Keratinocyte (primary cell): ENCODE measurements at places on chromosomes 11 and 22. TPM values are rescaled to one million over a fixed set of nuclear protein-coding genes. Genes with fewer than 3 reads are reported as not detected.

MCHR1 gene
- polyA plus RNA-seq: 0.12 to 0.24 TPM in 2 of 3 replicates, not detected in the other

DNA sequence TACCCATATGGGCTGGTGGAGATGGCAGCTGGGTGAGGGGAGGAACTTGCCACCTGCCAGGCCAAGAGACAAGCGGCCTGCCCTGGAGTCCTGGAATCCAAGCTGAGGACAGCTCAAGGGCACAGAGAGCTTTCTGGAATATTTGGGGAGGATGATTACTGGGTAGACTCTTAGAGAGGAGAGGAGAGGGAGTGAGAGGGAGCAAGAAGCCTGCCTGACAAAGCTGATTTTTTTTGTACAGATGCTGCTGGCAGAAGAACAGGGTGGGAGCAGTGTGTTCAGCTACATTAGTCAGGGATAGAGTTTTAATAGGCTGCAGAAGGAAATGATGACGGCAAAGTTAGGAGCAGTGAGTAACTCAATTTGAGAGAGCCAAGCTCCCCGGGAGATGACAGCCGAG is 299.3 kb downstream of the NXPE2 start:
- no peak overlapping the region for H3K27ac ChIP-seq
- H3K36me3 ChIP-seq: no peaks in the 10 kb centered on the region
- H3K27me3 ChIP-seq: no peaks in the 10 kb centered on the region
- no peaks in the 10 kb centered on the region for H3K4me1 ChIP-seq
- no peak overlapping the region for H3K4me3 ChIP-seq

- peaks cover 12% of the 10 kb centered on the region for H3K4me1 ChIP-seq
- no peak for DNase-seq
- no peaks in the 10 kb centered on the region for H3K36me3 ChIP-seq
- H3K27me3 ChIP-seq: peaks cover 8% of the 10 kb centered on the region
Measured at GRCh38 chr22:38468443-38469305, 778 bp downstream of the KDELR3 start.

DNA sequence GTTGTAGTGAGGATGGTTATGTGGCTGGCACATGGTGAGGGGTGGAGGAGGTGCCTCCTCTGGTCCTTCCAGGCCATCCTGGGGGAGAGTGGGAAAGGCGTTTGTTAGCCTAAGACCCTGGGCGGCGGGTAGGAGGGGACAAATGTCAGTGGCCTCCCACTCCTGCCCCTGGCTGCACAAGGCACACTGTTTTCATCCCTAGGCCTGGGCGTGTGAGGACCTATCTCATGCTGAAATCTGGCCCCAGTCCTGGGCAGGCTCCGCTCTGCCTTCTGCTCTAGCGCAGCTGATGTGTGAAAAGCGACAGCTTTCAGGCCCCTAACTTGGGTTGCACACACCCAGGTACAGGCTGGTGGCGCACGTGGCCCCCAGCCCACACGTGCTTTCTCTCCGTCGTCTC is 32.1 kb downstream of the DAGLA start:
- no peak for DNase-seq
- peaks cover 56% of the 10 kb centered on the region for H3K27me3 ChIP-seq
- H3K36me3 ChIP-seq: no peaks in the 10 kb centered on the region

CTTN gene
- 184 to 221 TPM (median 195 TPM) in 3 replicates for polyA plus RNA-seq

DNA sequence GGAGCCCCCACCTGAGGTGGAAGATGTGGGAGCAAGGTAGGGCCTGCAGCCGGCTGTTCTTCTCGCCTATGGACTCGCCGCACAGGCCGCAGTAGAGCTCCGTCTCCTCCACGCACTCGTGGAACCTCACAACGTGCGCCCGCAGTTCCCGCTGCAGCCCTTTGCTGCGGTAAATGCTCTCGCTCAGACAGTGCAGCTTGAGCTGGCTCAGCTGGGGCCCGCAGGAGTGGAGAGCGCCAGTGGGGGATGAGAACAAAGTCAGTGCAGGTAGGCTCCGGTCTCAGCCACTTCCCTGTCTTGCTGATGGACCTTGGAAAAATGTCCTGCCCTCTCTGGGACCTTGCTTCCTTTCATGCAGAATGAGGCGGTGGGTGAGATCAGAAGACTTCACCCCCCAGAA is 10.2 kb downstream of the RAPSN start:
- H3K27me3 ChIP-seq: no peaks in the 10 kb centered on the region
- no peak overlapping the region for H3K27ac ChIP-seq
- no peak overlapping the region for H3K4me3 ChIP-seq
- H3K4me1 ChIP-seq: no peaks in the 10 kb centered on the region
- DNase-seq: no peak

- no peak for DNase-seq
- no peaks in the 10 kb centered on the region for H3K36me3 ChIP-seq
- peaks cover 62% of the 10 kb centered on the region for H3K27me3 ChIP-seq
- no peak overlapping the region for H3K27ac ChIP-seq
Measured at GRCh38 chr11:27720277-27720830, 20.1 kb upstream of the BDNF start.

- no peaks in the 10 kb centered on the region for H3K27me3 ChIP-seq
- peaks cover 4% of the 10 kb centered on the region for H3K36me3 ChIP-seq
- no peak overlapping the region for H3K27ac ChIP-seq
- no peak for DNase-seq
- no peak overlapping the region for H3K4me3 ChIP-seq
Measured at GRCh38 chr22:21832291-21833290, 34.9 kb downstream of the MAPK1 start.

- no peaks in the 10 kb centered on the region for H3K36me3 ChIP-seq
- H3K4me3 ChIP-seq: no peak overlapping the region
- peaks cover 29% of the 10 kb centered on the region for H3K4me1 ChIP-seq
- H3K27me3 ChIP-seq: no peaks in the 10 kb centered on the region
Measured at GRCh38 chr11:132050577-132051165, 680.3 kb downstream of the NTM start.

CEP164 gene
- 14.9 to 16.6 TPM (median 15.1 TPM) in 3 replicates for polyA plus RNA-seq

- peak; percentile 4 for DNase-seq
- peaks cover 4% of the 10 kb centered on the region for H3K27me3 ChIP-seq
- no peaks in the 10 kb centered on the region for H3K36me3 ChIP-seq
- H3K27ac ChIP-seq: no peak overlapping the region
- H3K4me1 ChIP-seq: no peaks in the 10 kb centered on the region
Measured at GRCh38 chr11:82701847-82702520, 31.7 kb downstream of the FAM181B start.

CD3D gene
- polyA plus RNA-seq: not detected in 3 replicates

OR52H1 gene
- polyA plus RNA-seq: 0.15 TPM in 1 of 3 replicates, not detected in the others

DNA sequence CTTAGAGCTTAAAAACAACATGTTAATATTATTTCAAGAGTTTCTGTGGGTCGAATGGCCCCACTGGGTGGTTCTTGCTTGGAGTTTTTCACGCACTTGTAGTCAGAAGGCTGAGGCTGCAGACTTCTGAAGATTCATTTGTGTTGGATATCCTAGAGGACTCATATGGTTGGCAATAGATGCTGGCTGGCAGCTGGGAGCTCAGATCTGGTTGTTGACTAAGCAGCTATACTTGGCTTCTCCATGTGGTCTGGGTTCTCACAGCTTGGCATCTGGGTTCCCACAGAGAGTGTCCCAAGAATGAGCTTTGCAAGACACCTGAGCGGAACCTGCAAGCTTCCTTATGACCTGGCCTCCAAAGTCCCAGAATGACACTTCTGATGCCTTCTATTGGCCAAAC is 163.9 kb upstream of the ZC3H12C start:
- no peak overlapping the region for H3K27ac ChIP-seq
- H3K4me3 ChIP-seq: no peak overlapping the region
- H3K27me3 ChIP-seq: no peaks in the 10 kb centered on the region
- H3K4me1 ChIP-seq: no peaks in the 10 kb centered on the region
- H3K36me3 ChIP-seq: no peaks in the 10 kb centered on the region

DNA sequence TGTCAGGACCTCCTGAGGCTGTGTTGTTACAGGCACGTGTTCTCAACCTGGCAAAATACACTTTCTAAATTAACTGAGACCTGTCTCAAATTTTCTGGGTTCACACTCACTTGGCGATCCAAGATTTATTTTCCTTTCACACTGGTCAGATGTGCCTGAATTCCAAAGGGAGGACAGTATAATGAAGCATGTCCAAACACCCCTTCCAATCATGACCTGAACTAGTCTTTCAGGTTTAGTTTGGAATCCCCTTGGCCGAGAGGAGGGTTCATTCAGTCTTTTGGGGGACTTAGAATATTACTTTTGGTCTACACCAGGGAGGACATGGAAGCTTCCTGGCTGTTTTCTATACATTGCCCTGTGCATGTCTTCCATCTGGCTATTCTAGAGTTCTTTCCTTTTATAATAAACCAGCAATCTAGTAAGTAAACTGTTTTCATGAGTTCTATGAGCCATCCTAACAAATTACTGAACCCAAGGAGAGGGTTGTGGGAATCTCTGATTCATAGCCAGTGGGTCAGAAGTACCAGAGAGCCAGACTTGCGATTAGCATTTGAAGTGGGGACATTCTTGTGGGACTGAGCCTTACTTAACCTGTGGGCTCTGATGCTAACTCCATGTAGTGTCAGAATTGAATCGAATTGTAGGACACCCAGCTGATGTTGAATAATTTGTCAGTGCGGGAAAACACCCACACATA is 14.8 kb upstream of the TMEM216 start:
- no peak overlapping the region for H3K4me3 ChIP-seq
- no peaks in the 10 kb centered on the region for H3K27me3 ChIP-seq
- peaks cover 25% of the 10 kb centered on the region for H3K4me1 ChIP-seq
- H3K27ac ChIP-seq: peak overlapping the region; percentile 82
- no peaks in the 10 kb centered on the region for H3K36me3 ChIP-seq

DNA sequence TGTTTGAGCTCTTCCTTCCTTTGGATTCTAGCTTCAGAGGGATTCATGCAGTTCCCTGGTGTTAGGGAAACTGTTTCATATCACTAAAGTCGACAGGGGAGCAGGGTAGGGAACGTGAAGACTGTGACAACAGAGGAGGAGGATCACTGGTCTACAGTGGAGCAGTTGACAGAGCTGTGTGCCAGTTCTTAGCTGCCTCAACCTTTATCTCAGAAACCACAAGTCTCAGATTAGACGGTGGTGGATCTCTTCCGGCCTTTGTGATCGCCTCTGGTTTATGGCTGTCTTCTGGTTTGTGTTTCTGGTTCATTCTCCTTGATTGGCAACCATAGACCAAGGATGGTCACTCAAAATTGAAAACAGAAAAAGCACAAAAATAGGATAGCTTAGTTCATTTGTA is 538.9 kb upstream of the API5 start:
- H3K36me3 ChIP-seq: no peaks in the 10 kb centered on the region
- H3K27me3 ChIP-seq: no peaks in the 10 kb centered on the region
- H3K4me1 ChIP-seq: no peaks in the 10 kb centered on the region
- DNase-seq: no peak
- no peak overlapping the region for H3K4me3 ChIP-seq

- DNase-seq: no peak
- no peak overlapping the region for H3K4me3 ChIP-seq
- H3K27me3 ChIP-seq: no peaks in the 10 kb centered on the region
- H3K27ac ChIP-seq: no peak overlapping the region
- H3K36me3 ChIP-seq: no peaks in the 10 kb centered on the region
- H3K4me1 ChIP-seq: no peaks in the 10 kb centered on the region
Measured at GRCh38 chr11:96506953-96507354, 117.1 kb downstream of the JRKL start.

DNA sequence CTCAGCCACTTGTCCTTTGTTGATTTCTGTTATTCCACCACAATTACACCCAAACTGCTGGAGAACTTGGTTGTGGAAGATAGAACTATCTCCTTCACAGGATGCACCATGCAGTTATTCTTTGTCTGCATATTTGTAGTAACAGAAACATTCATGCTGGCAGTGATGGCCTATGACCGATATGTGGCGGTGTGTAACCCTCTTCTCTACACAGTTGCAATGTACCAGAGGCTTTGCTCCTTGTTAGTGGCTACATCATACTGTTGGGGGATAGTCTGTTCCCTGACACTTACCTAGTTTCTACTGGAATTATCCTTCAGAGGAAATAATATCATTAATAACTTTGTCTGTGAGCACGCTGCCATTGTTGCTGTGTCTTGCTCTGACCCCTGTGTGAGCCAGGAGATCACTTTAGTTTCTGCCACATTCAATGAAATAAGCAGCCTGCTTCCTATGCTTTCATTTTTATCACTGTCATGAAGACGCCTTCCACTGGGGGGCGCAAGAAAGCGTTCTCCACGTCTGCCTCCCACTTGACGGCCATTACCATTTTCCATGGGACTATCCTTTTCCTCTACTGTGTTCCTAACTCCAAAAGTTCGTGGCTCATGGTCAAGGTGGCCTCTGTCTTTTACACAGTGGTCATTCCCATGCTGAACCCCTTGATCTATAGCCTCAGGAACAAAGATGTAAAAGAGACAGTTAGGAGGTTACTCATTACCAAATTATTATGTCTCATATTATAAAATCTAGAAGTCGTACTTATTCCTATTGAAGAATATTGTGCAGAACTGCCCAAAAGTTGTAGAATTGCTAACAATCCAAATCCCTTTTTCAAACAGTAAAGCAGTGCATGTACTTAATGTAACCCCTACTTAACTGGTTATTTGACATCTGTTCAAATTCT is 53.2 kb downstream of the OR4C6 start:
- no peak overlapping the region for H3K4me3 ChIP-seq
- H3K27ac ChIP-seq: no peak overlapping the region
- H3K4me1 ChIP-seq: no peaks in the 10 kb centered on the region
- no peaks in the 10 kb centered on the region for H3K36me3 ChIP-seq

- H3K27ac ChIP-seq: no peak overlapping the region
- H3K36me3 ChIP-seq: no peaks in the 10 kb centered on the region
- no peak for DNase-seq
- H3K4me1 ChIP-seq: no peaks in the 10 kb centered on the region
- no peak overlapping the region for H3K4me3 ChIP-seq
Measured at GRCh38 chr22:20282901-20283673, 15.0 kb upstream of the RTN4R start.

DNA sequence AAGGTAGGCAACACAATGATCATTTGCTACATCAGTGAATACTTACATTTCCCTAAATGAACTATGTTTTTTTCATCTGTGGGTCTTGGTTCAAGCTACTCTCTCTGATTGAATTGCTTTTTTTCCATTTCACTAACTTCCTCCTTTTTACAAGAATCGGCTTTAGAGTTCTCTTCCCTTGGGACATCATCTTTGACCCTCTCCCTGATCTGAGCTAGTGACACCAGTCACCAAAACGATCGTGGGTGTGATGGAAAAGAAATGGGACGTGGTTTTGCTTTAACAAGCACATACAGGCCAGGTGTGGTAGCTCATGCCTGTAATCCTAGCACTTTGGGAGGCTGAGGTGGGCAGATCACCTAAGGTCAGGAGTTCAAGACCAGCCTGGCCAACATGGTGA is 129.9 kb downstream of the WT1 start:
- no peaks in the 10 kb centered on the region for H3K4me1 ChIP-seq
- no peak for DNase-seq
- no peak overlapping the region for H3K4me3 ChIP-seq
- H3K36me3 ChIP-seq: no peaks in the 10 kb centered on the region
- no peak overlapping the region for H3K27ac ChIP-seq

ACTN3 gene
- not detected in 3 replicates for polyA plus RNA-seq

GRCh38 chr11:61090982-61091372 is 11.3 kb upstream of the CD5 start:
- DNase-seq: no peak
- H3K4me1 ChIP-seq: no peaks in the 10 kb centered on the region
- no peaks in the 10 kb centered on the region for H3K36me3 ChIP-seq
- no peaks in the 10 kb centered on the region for H3K27me3 ChIP-seq
- H3K27ac ChIP-seq: no peak overlapping the region
- H3K4me3 ChIP-seq: no peak overlapping the region

RIMBP3B gene
- not detected in 3 replicates for polyA plus RNA-seq

GPHA2 gene
- polyA plus RNA-seq: 0.08 TPM in 1 of 3 replicates, not detected in the others
